ENCODE measurements at places on chromosomes 12 and 14.

DNA sequence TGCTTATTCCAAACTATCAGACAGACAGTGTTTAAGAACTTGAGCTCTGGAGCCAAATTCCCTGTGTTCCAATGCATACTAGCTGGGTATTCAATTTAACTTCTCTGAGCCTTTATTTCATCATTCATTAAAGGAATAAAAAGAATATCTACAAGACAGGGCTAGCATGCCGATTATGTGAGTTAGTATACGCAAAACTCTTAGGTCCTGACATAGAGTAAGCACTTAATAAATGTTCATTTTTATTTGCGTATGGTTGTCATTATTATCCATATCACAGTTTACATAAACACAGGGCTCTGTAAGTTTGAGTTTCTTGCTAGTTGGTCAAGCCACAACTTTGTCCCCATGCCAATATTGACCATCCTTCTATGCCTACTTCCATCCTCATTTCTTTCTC lies 161.5 kb downstream of the NUAK1 start:
- no peak for DNase-seq

- no peak for DNase-seq
Observed at GRCh38 chr12:20421421-20421820, 53.1 kb downstream of the PDE3A start.

DNA sequence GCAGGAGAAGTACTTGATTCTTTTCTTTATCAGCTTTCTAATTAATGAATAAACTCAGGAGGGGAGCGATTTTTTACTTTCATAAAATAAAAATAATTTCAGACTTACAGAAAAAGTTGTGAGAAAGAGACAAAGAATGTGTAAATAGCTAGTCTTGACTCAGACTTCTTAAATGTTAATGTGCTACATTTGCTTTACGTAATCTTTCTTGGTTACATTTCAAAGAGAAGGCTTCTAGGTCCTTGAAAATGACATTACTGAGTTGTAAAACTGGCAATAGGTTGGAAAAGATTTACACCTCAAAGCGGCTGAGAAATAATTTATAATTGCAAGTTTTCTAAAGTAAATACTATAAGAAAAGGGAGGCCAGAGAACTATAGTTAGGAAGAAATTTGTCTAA lies 28.6 kb downstream of the GABARAPL1 start:
- DNase-seq: no peak

GRCh38 chr12:2338991-2339431 lies 286.2 kb downstream of the CACNA1C start:
- no peak for DNase-seq

GRCh38 chr14:69637503-69638031 lies 26.2 kb downstream of the SUSD6 start:
- no peak for DNase-seq

GRCh38 chr12:113276946-113277500 lies 55.8 kb downstream of the TPCN1 start:
- no peak for DNase-seq

GRCh38 chr14:99758121-99758821 lies 34.9 kb upstream of the EML1 start:
- no peak for DNase-seq

DNA sequence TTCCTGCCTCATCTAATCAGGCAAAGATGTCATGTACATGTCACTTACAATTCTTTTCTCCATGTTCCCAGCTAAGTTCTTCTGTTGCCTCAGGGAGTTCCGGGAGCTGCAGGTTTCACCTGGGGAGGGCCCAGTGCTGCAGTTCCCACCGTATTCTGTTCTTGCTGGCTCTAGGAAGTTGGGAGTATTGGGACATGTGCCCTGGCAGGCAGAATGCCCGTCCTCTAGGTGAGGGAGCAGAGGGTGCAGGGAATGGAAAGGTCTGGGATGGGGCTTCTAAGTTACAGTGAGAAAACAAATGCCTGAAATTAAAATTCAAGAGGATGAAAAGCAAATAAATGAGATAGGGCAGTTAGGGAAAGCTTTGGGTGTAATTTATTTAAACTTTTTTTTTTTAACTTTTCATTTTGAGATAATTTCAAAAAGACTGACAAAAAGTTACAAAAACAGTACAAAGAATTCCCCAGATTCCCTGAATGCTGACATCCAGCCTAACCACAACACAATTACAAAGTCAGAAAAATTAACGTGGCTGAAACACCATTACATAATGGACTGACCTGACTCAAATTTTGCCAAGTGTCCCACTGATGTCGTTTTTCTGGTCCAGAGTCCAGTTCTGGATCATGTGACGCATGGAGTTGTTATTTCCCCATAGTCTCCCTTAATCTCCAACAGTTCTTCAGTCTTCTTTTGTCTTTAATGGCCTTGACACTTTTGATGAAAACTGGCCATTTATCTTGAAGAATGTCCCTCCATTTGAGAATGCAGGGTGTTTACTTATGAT lies 187.2 kb upstream of the MYL2 start:
- DNase-seq: no peak

DNA sequence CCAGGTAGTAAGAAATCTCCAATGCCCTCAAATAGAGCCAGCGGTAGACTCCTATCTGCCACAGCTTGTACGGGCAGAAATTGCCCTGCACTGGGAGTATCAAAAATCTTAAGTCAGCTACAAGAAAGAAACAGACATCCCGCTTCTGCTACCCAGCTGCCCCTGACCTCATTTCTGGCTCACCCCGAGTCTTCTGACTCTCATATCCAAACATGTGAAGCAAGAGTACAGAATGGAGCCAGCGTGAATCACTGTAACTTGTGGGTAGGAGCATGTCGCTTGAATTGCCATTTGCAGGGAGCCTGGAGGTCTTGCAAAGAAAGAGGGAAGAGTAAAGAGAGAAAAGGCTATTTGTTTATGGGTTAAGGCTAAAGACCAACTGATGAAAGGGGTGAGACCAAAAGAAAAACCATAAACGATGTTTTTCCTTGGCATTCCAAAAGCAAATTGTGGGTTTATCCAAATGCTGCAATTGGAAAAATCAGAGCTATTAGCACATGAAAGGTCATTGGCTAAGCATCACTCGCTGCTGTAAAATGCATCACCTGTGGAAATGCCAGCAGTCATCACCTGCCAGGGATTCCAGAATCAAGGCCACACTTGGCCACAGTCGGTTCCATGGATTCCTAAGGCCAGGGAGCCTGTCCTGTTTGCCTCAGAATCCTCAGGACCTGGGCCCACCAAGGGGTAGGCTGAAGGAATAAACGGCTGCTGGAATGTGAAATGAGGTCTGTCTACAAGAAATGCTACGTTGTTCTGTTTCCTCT lies 86.6 kb downstream of the FOXN3 start:
- no peak for DNase-seq

GRCh38 chr12:52369211-52369610 lies 1.9 kb upstream of the KRT85 start:
- DNase-seq: no peak

- DNase-seq: no peak
Observed at GRCh38 chr14:65462411-65462810, 49.9 kb downstream of the FUT8 start.

DNA sequence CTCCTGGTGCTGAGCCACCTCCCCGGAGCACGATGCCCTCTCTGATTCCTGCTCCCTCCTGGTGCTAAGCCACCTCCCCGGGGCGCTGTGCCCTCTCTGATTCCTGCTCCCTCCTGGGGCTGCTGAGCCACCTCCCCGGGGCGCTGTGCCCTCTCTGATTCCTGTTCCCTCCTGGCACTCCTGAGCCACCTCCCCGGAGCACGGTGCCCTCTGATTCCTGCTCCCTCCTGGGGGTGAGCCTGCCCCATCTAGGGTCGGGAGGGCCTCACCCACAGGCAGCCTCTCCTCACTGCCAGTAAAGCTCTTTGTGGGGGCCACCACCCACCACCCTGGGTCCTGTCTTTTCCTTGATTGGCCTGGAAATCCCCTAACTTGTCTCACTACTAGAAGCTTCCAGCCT lies 327.6 kb upstream of the SFSWAP start:
- DNase-seq: no peak

DNA sequence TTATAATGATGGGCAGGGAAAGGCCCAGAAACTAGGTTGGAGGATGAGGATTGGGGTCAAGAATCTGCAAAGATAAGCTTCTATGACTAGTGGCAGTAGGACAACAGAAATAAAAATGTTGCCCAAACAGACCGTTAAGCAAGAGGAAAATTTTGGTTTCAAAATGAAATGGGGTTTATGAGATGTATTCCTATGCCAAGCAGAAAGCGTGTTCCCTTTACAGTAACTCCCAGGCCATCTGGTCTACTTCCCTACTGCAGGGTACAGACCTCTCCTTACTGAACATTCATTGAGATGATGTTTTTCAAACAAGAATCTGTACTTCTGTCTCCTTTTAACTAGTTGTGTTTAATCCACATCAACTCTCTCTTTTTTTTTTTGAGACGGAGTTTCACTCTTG lies 20.4 kb upstream of the TMEM229B start:
- no peak for DNase-seq

- DNase-seq: no peak
Observed at GRCh38 chr14:80216818-80217217, 5.5 kb upstream of the DIO2 start.

DNA sequence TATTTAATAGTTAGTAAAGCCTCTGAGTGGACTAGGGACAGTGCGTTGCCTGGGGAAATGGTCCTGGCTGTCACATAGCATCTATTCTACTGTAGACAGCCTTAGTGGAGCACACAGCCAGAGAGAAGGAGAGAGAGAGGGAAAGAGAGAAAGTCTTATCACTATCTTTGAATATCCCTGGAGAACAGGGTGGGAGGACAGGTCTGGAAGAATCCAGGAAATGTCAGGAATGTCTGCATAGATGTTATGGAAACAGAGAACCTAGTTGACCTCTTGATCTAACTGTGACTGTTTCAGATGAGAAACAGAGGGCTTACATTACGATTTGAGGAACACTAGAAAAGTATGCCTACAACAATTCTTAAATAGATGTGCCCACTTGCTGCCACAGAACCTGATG lies 92.8 kb downstream of the SLC15A5 start:
- no peak for DNase-seq

DNA sequence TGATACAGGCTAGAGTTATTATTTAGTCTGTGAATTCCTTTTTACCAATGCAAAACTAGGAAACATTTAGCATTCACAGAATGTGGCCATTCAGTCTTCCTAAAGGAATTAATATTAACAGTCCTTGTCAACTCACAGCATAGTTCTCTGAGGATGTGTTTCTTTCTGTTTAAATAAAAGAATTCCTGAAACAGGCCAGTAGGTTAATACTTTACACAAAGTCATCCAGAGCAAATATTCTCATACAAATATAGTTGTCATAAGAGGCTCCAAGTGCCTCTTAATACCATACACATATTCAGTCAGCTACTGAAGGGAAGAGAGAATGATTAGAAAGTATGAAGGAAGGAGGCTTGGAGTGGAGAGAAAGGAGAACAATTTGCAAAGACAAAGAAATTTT lies 120.1 kb downstream of the LMNTD1 start:
- no peak for DNase-seq

DNA sequence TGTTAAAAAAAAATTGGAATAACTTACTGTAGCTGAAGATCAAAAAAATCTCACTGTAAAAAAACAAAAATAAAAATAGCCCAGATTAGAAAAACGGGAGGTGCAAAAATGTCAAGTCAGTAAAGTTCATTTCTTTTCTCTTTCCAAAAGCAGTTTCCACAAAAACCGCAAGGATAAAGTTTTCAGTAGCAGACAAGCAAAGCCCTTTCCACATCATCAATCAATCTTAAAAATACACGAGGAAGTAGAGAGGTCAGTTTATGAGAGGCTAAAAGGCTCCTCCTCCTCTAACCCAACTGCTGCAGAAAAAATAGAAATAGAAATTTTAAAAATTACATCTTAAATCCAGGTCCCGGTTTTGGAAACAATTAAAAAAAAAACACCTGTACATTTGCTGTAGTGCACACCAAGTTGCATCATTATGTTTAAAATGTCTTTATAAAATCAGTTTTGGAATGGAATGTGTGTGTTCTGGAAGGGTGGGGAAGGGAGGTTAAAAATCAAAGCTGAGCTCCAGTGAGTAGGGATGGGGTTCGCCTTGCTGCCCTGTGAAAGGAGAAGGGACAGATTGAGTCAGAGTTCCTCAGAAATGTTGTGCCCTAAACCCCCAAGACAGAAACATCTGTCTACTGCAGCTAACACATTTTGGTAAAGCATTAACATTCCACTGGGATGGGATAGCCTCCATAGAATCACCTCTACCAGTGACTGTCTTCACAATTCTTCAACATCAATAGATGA lies 5.8 kb downstream of the HNRNPC start:
- no peak for DNase-seq

- DNase-seq: no peak
Observed at GRCh38 chr12:99036566-99036965, 391.5 kb downstream of the APAF1 start.

- no peak for DNase-seq
Observed at GRCh38 chr12:91743704-91744321, 401.8 kb downstream of the BTG1 start.
